ENCODE measurements at places on chromosomes 12 and 14. TPM values are rescaled to one million over a fixed set of nuclear protein-coding genes. Genes with fewer than 3 reads are reported as not detected.
A peak's percentile ranks its signal among the peaks of the same experiment; 100 is the strongest.

GRCh38 chr12:113845900-113846674, 120.0 kb downstream of the RBM19 start:
- no peak for DNase-seq
- no peak overlapping the region for H3K27ac ChIP-seq
- no peak overlapping the region for H3K4me3 ChIP-seq
- H3K27me3 ChIP-seq, result no peaks in the 10 kb centered on the region
- H3K4me1 ChIP-seq, result peaks cover under 1% of the 10 kb centered on the region

DENR gene
- total RNA-seq, result 78.1 TPM

DNA sequence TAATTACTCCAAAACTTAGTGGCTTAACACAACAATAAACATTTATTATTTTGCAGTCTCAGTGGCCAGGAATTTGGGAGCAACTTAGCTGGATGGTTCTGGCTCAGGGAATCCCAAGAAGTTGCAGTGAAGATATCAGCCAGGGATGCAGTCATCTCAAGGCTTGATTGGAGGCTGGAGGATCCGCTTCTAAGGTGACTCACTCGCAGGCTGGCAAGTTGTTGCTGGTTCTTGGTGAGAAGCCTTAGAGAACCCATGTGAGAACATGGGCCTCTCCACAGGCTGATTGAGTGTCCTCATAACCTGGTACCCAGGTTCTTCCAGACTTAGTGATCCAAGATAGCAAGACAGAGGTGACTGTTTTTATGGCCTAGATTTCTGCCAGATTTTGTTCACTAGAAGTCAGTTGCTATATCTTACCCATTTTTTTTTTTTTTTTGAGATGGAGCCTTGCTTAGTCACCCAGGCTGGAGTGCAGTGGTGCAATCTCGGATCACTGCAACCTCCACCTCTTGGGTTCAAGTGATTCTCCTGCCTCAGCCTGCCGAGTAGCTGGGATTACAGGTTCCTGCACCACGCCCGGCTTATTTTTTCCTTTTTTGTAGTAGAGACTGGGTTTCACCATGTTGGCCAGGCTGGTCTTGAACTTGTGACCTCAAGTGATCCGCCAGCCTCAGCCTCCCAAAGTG, 32.5 kb downstream of the BRMS1L start:
- no peak for DNase-seq
- peaks cover 11% of the 10 kb centered on the region for H3K36me3 ChIP-seq
- no peak overlapping the region for H3K4me3 ChIP-seq

DNA sequence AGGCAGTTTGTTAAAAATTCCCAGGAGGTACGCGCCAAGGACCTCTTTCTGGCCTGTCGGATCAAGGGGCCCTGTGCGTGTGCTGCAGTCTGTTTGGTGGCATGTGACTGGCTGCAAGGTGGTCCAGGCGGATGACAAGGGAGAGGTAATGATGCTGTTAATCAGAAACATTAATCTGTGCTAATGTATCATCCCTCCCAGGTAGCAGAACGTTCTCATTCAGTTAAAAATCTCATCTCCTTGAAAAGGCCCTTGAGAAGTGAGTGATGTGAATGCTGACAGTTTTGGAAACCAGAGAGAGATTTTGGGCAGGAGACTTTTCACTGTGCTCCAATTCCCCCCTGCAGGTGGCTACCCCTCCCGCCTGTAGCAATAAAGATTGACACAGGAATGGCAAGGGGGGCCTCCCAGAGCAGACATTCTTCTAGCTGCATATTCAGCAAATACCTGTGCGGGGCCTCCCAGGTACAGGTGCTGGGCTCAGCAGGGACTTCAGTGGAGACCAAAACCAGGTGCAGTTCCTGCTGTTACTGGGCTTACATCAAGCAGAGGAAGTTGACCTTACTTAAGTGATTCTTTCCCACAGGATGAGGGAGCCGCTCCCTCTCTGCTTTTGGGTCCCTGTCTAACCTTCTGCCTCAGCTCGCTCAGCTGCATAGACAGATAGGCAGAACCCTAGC, 364.8 kb downstream of the CACNA1C start:
- H3K4me3 ChIP-seq, result no peak overlapping the region
- H3K36me3 ChIP-seq, result no peaks in the 10 kb centered on the region
- peaks cover 3% of the 10 kb centered on the region for H3K27me3 ChIP-seq
- peak overlapping the region; percentile 26 for H3K27ac ChIP-seq
- peak; percentile 13 for DNase-seq

PSME2 gene
- total RNA-seq, result 118 TPM

- H3K36me3 ChIP-seq, result no peaks in the 10 kb centered on the region
- peaks cover 5% of the 10 kb centered on the region for H3K4me1 ChIP-seq
- H3K27me3 ChIP-seq, result no peaks in the 10 kb centered on the region
- no peak for DNase-seq
- H3K4me3 ChIP-seq, result no peak overlapping the region
Measured at GRCh38 chr14:36556811-36557433, 25.5 kb downstream of the NKX2-8 start.

GRCh38 chr14:89435892-89436656, 19.0 kb upstream of the FOXN3 start:
- H3K27me3 ChIP-seq, result no peaks in the 10 kb centered on the region
- H3K4me3 ChIP-seq, result no peak overlapping the region
- no peak overlapping the region for H3K27ac ChIP-seq
- peaks cover 4% of the 10 kb centered on the region for H3K4me1 ChIP-seq
- no peak for DNase-seq
- no peaks in the 10 kb centered on the region for H3K36me3 ChIP-seq

DNA sequence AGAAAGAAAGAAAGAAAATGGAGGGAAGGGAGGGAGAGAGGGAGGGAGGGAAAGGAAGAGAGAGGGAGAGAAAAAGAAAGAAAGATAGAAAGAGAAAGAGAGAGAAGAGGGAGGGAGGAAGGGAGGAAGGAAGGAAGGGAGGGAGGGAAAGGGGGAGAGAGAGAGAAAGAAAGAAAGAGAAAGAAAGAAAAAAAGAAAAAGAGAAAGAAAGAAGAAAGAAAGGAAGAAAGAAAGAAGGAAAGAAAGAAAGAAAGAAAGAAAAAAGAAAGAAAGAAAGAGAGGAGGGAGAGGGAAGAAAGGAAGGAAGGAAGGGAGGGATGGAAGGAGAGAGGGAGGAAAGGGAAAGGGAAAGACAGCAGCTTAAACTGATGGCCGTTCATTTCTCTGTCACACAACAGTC, 457.5 kb downstream of the PDZRN4 start:
- H3K27me3 ChIP-seq, result no peaks in the 10 kb centered on the region
- no peaks in the 10 kb centered on the region for H3K4me1 ChIP-seq
- no peak for DNase-seq
- H3K36me3 ChIP-seq, result no peaks in the 10 kb centered on the region

DNA sequence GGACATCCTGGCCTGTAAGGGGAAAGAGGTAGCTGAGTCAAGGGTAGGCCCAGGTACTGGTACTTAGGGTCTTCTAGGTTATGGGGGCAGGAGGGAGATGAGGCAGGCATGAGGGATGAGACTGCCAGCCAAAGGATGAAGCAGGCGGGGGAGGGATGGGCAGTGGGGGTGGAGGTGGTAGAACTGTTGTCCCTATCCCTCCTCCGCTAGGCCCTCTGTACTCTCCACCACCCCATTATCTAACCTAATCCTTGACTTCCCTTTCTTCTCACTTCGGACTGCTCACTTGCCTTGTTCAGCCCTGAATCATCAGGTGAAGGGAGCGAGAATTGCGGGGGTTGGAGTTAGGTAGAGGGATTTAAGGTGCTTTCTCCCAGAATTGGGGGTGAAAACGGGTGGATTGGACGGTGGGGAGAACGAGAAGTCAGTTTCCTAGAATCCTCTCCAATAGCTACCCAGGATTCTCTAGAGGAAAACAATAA, 562 bp downstream of the PAN2 start:
- H3K27ac ChIP-seq, result peak overlapping the region; percentile 81
- peaks cover 12% of the 10 kb centered on the region for H3K4me1 ChIP-seq
- no peaks in the 10 kb centered on the region for H3K36me3 ChIP-seq
- H3K4me3 ChIP-seq, result peak overlapping the region; percentile 53
- no peak for DNase-seq
- H3K27me3 ChIP-seq, result no peaks in the 10 kb centered on the region

- H3K36me3 ChIP-seq, result no peaks in the 10 kb centered on the region
- no peak overlapping the region for H3K4me3 ChIP-seq
- H3K4me1 ChIP-seq, result no peaks in the 10 kb centered on the region
Measured at GRCh38 chr12:49359671-49360070, 7.6 kb upstream of the SPATS2 start.

ADAMTS20 gene
- 4.5 TPM for total RNA-seq

GRCh38 chr12:65536351-65536750, 257.9 kb downstream of the MSRB3 start:
- H3K4me3 ChIP-seq, result no peak overlapping the region
- DNase-seq, result no peak
- no peaks in the 10 kb centered on the region for H3K36me3 ChIP-seq
- H3K27ac ChIP-seq, result no peak overlapping the region

NOS1 gene
- 2.0 TPM for total RNA-seq

- no peak overlapping the region for H3K27ac ChIP-seq
- no peaks in the 10 kb centered on the region for H3K4me1 ChIP-seq
- no peak for DNase-seq
- no peaks in the 10 kb centered on the region for H3K27me3 ChIP-seq
- H3K36me3 ChIP-seq, result no peaks in the 10 kb centered on the region
- H3K4me3 ChIP-seq, result no peak overlapping the region
Measured at GRCh38 chr12:16272222-16272621, 5.3 kb downstream of the SLC15A5 start.

ATG101 gene
- 49.8 TPM for total RNA-seq

DNA sequence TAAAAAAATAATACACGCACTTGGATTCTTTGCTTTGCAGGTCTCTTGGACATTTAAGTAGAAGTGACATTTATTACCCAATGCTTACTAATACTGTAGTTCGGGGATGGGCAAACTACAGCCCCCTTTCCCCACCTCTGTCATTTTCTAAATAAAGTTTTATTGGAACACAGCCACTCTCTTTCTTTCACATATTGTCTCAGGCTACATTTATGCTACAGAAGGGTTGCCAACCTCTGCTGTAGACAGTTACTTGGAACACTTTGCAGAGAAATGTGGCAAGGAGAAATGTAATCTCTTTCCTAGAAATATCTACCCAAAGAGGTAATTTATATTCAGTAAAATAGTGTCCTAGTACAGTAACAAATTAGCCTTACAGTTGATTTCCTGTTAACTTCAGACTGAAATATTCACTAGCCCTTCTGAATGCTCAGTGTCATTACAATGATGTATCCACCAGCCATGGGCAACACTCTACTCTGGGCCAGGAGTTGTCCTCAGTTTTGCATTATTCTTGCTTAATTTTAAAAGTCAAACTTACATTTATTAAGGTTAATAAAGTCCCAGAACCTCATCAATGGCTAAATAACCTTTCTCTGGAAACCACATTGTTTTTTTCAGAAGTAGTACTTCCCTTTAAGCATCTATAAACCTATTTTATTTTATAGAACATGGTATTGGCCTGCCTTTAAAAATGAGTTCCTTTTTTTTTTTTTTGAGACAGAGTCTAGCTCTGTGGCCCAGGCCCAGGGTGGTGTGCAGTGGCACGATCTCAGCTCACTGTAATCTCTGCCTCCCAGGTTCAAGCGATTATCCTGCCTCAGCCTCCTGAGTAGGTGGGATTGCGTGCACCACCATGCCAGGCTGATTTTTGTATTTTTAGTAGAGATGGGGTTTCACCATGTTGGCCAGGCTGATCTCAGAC, 269.6 kb upstream of the AMIGO2 start:
- no peaks in the 10 kb centered on the region for H3K4me1 ChIP-seq
- no peaks in the 10 kb centered on the region for H3K27me3 ChIP-seq
- H3K4me3 ChIP-seq, result no peak overlapping the region
- no peak for DNase-seq
- no peaks in the 10 kb centered on the region for H3K36me3 ChIP-seq

GRCh38 chr12:45708363-45708762, 21.1 kb upstream of the ARID2 start:
- no peak overlapping the region for H3K4me3 ChIP-seq
- no peaks in the 10 kb centered on the region for H3K36me3 ChIP-seq

DNA sequence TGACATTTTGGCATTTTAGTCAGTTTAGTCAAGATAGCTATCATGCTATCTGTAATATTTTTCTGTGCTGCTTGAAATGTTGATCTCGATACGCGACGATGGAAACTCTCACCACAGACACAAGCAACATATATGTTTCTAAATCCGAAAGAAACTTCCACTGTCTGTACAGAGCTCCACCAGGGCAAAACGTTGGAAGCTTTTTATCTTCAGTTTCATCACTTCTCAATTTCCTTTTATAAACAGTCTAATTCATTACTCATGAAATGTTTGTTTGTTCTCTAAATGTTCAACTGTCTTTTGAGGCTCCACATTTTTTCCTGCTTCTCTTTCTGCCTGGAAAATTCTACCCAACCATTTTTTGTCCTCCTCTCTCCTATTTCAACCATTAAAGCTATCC, 737.6 kb downstream of the SLC16A7 start:
- no peaks in the 10 kb centered on the region for H3K36me3 ChIP-seq
- no peak for DNase-seq

DNA sequence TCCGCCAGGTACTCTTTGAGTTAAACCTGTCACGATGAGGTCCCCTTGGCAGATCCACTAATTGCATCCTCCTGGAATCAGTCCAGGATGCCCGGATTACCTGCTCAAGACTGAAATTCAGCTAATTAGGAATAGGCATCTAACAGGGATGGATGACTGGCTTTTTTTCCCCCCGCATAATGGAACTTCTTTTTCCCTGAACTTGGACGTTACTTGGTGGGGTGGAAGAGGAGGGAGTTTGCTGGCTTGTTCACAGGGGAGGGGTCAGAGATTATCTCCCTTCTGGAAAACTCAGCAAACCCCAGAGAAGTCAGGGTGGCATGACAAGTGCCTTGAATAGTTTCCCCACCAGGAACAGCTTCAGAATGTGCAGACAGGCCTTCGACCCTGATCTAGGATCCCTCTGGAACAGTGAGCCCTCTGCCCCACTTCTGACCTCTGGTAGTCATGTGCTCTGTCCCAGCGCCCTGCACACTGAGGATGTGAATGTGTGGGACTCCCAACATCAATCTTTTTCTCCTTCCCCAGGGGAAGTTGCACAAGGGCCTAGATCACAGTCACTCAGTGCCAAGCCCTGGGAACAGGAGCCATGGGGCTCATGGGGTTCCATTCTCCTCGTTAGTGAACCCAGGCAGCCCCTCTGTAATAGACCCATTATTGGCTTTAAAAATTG, 142.5 kb downstream of the SMOC1 start:
- H3K4me1 ChIP-seq, result no peaks in the 10 kb centered on the region
- DNase-seq, result no peak
- H3K4me3 ChIP-seq, result no peak overlapping the region
- no peak overlapping the region for H3K27ac ChIP-seq

NTF3 gene
- total RNA-seq, result 1.2 TPM

GRCh38 chr12:52742822-52743457, 34.2 kb downstream of the KRT76 start:
- no peaks in the 10 kb centered on the region for H3K36me3 ChIP-seq
- no peak overlapping the region for H3K27ac ChIP-seq
- H3K4me1 ChIP-seq, result no peaks in the 10 kb centered on the region

DNA sequence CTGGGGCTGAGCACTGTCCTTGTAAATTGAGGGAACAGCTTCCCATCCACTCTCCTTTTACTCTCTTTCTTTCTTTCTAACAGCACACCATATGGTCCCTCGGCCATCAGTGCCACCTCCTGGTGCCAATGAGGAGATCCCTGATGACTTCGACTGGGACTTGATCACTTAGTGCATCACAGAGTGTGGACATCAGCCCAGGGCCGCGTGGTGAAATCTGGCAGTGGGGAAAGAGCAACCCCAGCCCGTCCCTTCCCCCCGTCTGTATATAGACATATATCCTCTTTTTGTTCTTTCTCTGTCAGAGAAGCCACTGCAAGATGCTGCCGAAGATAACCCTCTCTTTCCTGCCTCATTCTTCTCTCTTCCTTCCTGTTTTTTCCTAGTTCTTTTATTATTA, 13.5 kb downstream of the C3AR1 start:
- H3K27ac ChIP-seq, result no peak overlapping the region
- DNase-seq, result no peak
- no peak overlapping the region for H3K4me3 ChIP-seq
- no peaks in the 10 kb centered on the region for H3K27me3 ChIP-seq
- no peaks in the 10 kb centered on the region for H3K4me1 ChIP-seq

FSCB gene
- total RNA-seq, result not detected
